Urothelium cell line (cell line): ENCODE measurements at places on chromosomes 3 and 15.
A peak's percentile ranks its signal among the peaks of the same experiment; 100 is the strongest.

DNA sequence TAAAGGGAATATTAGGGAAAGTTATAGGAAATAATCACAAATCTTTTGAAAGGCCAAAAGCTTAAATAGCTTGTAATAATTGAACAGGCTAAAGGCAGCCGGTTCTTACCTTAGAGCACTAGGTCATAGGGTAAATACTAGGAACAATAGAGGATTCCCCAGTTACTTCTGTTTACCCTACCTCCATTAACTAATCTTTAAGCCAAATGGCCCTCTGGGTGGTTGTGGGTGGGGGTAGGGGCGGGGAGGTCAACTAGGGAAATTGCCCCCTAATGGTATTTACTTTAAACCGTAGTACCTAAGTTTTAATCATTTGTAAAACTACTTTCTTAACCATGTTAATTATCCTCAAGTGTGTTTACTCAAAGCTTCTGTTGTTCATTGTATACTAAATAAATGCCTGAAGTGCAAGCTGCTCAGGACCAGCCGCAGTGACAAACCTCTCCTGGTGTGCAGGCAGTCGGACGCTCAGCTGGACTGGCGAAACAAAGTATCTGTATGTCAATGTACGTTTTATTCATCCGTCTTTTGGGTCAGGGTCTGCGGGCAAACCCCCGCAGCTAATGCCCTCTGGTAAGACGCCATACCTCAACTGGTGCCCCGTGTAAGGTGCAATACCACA is 18.9 kb downstream of the MAGEL2 start:
- DNase-seq = no peak

DNA sequence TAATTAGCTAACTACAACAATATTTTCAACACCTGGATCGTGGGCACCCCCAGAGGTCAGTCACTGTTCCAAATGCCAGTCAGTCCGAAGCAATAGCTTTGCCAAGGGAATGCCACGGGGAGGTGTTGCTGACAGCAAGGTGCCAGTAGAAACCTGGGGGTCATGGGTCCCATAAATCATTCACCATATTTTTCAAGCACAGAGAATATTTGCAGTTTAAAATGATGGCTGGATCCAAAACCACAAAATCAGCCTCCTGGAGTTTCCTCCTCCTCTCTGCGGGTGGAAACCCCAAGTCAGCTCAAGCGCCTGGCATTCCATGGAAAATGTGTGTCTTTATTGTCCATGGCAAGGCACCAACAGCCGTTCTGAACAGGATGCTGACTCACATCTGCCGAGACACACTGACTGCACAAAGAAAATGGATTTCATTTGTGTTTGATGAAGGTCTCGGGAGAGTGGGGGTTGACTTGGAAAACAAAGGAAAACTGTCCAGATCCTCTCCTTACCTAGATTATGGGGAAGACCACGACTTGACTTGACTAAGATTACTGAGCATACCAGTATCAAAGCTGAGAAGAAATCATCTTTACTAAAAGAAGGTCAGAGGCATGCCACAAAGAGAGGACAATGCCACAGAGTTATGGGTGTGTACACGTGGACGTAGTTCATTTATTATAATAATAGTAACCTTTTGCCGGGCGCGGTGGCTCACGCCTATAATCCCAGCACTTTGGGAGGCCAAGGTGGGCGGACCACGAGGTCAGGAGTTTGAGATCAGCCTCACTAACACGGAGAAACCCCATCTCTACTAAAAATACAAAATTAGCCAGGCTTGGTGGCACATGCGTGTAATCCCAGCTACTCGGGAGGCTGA is 26.4 kb downstream of the ANXA2 start:
- peak; percentile 94 for DNase-seq

GRCh38 chr3:12632523-12632922 is 31.4 kb downstream of the RAF1 start:
- no peak for DNase-seq

DNA sequence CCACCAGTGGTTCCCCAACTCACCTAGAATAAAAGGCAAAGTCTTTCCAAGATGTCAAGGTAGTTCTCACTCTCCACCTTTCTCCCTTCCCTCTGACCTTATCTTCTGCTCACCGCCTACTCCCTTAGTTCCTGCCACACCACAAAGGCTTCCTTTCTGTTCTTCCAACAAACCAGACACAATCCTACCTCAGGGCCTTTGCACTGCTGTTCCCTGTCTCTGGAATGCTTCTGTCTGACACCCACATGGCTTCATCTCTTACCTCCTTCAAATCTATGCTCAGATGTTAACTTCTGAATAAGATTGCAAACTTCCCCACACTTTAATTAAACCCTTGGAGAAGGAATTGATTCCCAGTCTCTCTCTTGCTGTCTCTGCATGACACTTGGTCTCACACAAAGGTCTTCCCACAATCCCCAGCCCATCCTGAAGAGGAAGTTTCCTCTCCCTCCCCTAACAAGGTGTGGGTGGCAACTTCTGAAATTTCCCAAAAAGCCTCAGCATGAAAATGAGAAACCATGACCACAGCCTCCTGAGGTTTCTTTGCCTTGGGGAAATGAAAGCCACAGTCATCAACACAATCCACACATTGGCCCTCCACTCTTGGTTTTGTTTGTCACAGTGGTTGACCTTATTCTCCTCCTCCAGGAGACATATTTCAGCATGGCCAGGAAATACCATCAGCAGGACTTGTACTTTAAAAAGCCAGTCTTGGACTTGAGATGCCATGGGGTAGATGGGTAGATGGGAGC is 3.0 kb upstream of the RYK start:
- no peak for DNase-seq

GRCh38 chr15:63517202-63517601 is 12.8 kb downstream of the USP3 start:
- DNase-seq = no peak

DNA sequence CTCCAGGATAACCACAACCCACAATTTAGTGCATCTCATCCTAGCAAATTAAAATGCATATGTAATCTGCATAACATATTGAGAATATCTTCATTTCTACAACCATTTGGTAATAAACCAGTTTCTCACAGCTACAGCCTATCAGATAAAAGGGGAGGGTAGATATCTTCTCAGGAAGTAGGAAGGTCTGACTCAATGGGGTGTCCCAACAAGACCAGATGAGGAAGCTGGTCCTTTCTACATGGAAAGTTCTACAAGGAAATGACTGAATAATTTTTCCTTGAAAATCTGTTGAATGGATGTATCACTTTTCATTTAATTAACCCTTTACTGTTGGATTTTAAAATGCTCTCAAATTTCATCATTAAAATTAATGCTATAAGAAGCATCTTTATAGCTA is 17.4 kb upstream of the TMPRSS7 start:
- no peak for DNase-seq

- no peak for DNase-seq
These were observed 47.5 kb upstream of the SI start for GRCh38 chr3:165125836-165126235.
